ENCODE measurements at places on chromosomes 6 and 20.

- no peak for DNase-seq
These were observed 269.6 kb downstream of the KHDC1L start for GRCh38 chr6:72955666-72956065.

DNA sequence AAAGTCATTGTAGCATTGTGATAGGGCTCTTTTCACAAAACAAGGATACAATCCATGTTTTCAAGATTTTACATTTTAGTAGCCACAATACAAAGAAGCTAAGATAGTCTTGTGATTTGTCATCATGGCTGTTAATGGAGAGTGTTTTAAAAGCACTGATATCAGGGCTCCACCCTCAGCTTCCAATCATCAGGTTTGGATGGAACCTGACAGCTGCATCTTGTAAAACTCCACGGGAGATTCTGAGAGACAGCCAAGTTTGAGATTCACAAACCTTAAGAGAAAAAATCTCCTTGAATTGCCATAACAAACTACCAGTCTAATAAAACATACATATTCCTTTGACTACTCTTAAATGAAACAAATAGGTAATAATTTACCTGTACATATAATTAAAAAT is 280.2 kb downstream of the ESR1 start:
- DNase-seq: no peak

DNA sequence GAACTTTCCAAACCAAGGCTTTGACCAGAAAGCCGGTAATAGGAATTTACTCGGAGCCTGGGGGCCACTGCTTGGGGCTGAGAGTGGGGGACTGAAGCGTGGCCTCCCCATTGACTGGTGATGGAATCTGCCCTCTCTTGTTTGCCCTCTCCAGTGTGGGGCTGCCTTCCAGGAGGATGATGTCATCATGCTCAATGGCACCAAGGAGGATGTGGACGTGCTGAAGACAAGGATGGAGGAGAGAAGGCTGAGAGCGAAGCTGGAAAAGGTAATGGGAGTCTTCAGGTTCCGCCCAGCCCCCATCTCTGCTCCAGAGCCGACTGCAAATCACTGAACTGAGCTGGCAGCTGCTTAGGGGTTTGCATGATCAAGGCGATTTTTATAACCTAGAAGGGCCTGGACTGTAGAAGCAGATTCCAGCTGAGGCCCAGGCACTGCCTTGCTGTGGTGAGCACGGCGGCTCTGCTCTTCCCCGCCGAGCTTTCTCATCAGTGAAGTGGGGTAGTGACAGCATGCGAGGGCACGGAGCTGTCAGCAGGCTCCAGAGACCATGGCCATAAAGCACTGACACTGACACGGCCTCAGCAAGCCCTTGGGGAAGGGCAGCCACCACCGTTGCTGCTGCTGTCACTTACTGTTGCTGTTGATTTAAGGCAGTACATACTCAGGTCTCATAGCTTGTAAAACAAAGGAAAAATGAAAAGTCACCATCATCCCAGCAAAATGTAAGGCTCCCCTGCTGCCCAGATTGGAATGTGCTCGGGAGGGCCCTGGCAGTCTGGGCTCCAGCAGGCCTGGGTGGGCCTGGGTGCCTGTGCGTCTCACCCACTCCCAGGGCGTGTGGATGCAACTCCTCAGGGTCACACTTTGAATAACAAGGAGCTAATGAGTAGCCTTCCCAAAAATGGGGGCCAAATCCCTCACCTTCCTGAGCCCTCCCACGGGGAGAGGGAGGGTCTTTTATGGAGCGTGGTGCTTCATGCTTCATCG is 11.1 kb upstream of the FAM209A start:
- DNase-seq: no peak

GRCh38 chr20:675453-676314 is at the start of gene SCRT2:
SCRT2 (minus strand) TSS chr20:675802; CDS start chr20:675601, 201 bp downstream.
- peak; percentile 61 for DNase-seq

- DNase-seq: no peak
These were observed 85.6 kb downstream of the GPR6 start for GRCh38 chr6:110063594-110064263.

DNA sequence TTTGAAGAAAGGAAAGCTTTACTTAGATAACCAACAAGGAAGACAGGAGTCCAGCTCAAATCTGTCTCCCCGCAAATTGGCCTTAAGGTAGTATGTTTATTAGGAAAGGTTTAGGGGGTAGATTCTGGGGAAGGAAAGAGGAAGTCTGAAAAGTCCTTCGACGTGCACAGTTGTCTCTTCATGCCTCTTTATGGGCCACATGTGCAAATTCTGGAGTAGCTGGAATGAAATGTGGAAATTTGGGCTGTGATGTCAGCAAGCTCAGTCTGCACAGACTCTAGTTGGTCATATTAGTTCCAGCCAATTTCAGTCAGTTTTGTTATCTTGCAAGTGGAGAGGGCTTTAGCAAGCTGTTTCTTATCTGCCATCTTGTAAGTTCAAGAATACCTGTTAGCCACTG is 50.1 kb downstream of the NUP153 start:
- DNase-seq: no peak

GRCh38 chr6:71346334-71346694 is 57.7 kb downstream of the OGFRL1 start:
- DNase-seq: no peak

DNA sequence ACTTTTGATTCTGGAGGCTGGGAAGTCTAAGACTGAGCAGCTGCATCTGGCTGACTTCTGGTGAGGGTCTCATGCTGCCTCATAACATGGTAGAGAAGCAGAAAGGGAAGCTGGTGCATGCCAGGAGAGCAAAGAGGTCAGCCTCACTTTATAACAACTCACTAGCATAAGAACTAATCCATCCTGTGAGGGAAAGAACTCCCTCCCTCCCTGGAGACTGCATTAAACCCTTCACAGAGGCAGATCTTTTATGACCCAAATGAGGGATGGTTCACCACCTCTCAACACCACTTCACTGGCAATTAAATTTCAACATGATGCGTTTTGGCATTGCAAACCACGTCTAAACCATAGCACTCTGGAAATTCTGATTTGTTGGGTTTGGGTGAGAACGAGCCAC is 33.9 kb downstream of the STXBP5 start:
- no peak for DNase-seq

- DNase-seq: no peak
These were observed 35.0 kb downstream of the BPIFB1 start for GRCh38 chr20:33318096-33318429.

DNA sequence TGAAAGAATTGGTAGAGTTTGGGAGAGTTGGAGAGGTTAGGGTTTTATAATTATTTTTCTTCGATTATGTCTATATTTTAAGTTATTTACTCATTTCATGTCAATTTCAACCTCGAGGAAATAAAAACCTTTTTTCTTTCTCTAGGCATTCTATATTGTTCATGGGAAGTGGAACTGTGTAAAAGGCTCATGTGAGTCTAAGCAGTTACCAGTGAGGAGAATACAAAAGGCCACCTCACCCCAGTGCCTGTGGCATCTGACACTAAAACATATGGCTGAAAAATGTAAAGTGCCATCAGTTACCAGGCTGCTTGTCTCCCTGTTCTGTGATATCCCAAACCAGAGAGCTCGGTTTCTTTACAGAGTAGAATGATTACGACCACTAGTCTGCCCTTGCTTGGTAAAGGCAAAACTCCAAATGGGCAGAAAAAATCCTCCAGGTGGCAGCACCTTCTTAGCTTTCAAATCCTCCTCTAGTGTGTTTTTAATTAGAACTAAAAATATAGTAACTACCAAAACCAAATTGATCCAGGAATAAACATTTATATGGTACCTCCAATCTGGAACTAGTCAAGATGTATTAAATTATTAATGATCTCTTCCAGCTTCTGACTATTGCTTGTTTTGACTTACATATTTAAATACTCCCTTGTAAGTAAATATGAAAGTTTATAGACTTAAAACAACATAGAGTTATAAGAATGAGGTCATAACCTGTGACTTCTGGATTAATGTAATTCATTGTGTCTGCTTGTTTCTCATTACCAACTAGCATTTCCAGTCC is 122.6 kb upstream of the MCHR2 start:
- DNase-seq: peak; percentile 6

- no peak for DNase-seq
These were observed 15.6 kb downstream of the RRBP1 start for GRCh38 chr20:17666481-17666880.

DNA sequence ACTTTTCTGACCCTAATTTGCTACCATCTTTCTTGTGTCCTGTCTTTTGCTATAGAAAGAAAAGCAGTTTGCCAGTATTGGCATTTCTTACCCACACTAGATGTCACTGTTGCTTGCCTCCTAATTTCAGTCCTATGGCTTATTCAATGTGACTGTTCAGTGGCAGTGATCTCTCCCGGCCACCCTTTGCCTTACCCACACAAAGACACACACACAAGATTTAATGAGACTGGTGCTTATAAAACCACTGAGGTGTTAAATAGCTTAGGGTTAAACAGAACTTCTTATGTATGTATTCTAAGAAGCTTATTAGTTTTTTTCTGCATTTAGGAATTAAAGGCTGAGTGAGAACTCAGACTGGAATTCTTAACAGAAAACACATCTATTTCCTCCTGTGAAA is 233.6 kb upstream of the ASCC3 start:
- DNase-seq: no peak

- DNase-seq: no peak
These were observed 61.6 kb upstream of the EDN1 start for GRCh38 chr6:12228447-12229146.

GRCh38 chr6:10401632-10402223 is 13.1 kb downstream of the TFAP2A start:
- no peak for DNase-seq

DNA sequence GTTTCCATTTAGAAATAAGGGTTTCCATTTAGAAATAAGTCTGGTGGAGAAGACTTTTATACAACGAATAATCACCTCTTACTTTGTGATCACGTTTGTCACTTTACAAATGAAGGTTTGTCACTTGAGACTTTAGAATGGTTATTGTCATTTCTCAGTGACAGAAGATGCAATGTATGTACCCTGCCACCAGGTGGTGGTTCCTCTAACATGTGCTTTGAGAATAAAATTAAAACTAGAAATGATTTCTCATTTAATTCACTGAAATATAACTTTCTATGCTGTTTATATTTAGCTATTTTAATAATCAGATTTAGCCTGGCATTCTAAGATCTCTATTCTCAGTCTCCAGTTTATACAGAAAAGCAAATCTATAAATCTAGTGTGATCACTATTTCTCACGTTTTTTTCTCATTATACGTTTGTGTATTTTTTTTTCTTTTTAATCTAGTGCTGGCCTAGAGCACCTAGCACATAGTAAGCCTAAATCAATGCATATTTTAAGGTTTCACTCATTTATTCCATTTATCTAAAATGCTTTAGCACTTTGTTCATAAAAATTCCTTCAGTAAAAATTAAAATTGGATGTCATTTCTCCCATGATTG is 57.4 kb upstream of the TFAP2D start:
- DNase-seq: no peak

DNA sequence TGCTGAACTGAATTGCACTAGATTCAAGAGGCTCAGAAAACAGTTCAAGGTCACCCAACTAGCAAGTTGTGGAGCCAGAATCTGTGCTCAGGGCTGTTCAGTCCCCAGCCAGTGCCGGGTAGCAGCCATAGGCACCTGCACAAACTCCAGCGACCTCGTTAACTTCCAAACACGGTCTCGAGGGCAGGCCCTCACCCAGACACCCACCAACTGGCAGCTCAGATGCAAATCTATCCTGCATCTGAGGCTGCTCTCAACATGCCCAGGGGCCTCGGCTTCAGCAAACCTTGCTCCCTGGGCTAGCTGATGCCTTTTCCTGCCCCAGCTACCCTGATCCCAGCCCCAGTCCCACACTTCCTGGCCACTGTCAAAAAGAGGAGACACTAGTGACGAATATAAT is 3.7 kb downstream of the JPH2 start:
- no peak for DNase-seq

- no peak for DNase-seq
These were observed 18.0 kb upstream of the PACSIN1 start for GRCh38 chr6:34447910-34448309.

GRCh38 chr6:153613719-153614455 is 425.2 kb upstream of the OPRM1 start:
- DNase-seq: no peak

- no peak for DNase-seq
These were observed 189.4 kb upstream of the PRDM1 start for GRCh38 chr6:105896821-105897095.

DNA sequence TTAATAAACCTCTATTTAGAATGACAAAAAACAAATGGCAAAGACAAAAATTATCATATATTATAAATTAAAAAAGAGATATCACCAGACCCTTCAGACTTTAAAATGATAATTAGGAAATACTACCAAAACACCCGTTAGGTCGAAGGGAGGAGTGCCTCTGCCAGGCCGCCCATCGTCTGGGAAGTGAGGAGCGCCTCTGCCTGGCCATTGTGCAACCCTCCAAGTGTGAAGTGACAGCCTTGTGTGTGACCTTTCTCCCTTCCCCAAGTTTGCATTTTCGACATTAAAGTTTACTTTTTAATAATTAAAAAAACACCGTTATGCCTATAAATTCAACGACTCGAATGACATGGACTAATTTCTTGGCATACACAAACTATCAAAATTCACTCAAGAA is 64.5 kb upstream of the TASP1 start:
- no peak for DNase-seq

DNA sequence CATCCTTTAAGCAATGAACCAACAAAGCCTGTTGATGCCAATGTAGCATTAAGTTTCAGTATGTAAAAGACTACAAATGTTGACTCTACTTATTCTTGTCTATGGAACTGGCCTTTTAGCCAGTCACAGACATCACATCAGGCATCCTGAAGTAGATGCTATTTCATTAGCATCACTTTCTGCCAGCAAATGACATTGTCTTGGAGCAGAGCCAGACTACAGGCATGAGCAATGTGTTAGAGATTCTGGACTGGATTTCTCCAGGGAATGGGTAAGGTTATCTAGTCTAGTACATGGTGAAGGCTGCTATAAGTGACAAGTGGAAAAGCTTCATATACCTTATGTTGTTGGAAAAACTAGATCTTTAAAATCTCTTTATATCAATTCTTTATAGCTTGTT is 142.9 kb downstream of the ADGRB3 start:
- DNase-seq: no peak

DNA sequence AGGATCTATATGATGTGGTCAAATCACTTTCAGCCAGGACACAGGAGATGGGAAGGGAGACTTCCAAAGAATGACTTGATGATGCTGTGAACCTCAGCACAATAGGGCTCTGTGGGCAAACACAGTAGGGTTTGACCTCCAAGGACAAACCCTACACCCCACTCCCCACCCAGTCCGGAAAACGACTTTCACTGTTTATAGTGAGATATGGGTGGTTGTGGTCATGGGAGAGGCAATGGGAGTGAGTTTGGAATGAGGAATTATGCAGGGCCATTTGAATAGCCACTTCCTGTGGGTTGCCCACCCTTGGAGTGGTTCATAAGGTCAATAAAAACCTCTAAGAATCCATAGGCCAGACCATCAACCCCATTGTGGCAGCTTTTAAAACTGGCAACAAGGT is 38.4 kb upstream of the PRND start:
- DNase-seq: no peak

- no peak for DNase-seq
These were observed 14.9 kb upstream of the MATN4 start for GRCh38 chr20:45322952-45323383.

- no peak for DNase-seq
These were observed 10.9 kb upstream of the BMP5 start for GRCh38 chr6:55886185-55886836.

- no peak for DNase-seq
These were observed 689.3 kb upstream of the FLRT3 start for GRCh38 chr20:15026759-15027158.

- DNase-seq: no peak
These were observed 207.0 kb downstream of the SYNDIG1 start for GRCh38 chr20:24676353-24676977.

GRCh38 chr6:110250838-110251237 is 70.6 kb downstream of the CDC40 start:
- no peak for DNase-seq

All from activated naive CD4-positive, alpha-beta T cell treated with Interleukin-2 at 50 U/mL for 16 hours (primary cell).